NCI-H1436 treated with DMSO at 0.1 percent for 48 hours (cell line): ENCODE measurements at places on chromosomes 13 and 19.
A peak's percentile ranks its signal among the peaks of the same experiment; 100 is the strongest.

DNA sequence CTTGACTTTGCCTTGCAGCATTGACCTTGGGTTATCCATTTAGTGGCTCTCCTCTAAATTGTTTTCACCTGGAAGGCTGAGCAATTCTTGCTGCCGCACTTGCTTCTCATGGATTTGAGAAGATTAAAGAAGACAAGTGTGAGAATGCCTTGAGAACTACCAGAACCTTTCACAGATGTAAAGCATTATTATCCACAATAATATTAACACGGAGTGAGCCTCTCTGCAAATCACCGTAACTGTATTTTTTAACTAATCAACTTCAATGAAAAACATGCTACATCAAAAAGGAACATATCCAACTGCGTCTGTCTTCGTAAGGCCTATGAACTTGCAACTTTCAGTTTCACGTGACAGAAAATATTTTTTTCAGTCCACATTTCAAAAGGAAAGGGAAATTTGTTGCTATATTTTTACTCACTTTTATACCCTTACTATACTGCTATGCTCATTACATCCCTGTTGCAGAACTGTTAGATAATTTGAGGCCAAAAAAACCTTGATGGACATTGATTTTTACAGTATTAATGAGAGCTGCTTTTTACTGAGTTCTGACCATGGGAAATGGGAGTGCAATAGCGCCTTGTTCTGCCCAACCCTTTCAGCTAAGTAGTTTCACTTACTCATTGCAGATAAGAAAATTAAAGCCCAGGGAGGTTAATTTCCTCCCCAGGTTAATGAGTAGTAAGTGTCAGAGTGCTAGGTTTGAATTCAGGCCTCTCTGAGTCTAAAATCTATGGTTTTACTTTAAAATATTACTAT is 93.8 kb upstream of the RAP2A start:
- DNase-seq, result no peak

DNA sequence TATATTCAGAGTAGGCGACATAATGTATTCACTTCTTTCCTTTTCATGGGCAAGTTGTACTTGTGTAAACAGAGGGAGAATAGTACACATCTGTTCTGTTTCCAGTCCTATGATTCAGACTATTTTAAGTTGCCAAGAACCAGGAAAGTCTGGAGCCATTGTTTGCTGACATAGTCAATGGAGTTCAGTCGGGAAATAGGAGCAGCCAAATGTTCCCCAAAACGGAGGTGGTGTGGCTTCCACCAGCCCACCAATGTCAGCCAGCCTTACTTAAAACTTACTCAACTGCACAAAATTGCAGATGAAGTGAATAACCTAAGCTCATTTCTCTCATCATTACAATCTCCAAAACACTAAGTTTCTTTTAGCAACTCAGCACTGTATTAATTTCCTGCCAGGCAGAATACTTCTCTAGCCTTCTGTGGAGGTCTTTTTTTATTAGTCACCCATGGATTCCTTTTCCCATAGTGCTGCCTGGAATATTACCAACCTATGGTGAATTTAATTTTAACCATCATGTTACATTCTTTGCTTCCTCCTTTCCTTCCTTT is 22.3 kb upstream of the CSNK1A1L start:
- DNase-seq, result no peak

DNA sequence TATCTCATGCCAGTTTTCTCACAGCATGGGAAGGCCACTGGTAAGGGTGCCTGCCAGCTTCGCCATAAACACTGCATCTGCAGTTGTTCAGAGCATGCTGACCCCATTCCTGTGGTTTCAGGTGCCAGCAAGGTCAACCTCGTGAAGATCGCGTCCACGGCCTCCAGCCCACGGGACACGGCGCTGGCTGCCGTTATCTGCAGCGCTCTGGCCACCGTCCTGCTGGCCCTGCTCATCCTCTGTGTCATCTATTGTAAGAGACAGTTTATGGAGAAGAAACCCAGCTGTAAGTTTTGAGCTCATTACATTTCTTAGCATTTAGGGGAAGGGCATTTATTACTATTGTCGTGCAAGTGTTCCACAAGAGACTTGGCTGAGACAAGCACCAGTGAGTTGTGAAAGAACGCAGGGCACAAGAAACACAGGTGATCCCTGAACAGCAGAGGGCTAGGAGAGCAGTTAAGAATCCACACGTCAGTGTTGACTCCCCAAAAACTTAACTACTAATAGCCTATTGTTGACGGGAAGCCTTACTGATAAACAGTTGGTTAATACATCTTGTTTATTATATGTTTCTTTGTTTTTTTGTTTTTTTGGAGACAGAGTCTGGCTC is 88.8 kb downstream of the TNFRSF19 start:
- no peak for DNase-seq

DNA sequence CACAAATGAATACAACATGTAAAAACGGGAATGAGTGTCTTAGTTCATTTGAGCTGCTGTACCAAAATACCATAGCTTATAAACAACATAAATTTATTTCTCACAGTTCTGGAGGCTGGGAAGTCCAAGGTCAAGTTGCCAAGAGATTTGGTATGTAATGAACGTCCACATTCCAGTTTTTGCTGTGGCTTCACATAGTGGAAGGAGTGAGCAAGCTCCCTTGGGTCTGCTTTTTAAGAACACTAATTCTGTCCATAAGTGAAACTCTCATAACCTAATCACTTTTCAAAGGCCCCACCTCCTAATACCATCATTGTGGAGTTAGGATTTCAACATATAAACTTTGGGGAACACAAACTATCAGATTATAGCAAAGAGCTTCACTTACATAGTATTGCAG is 1189.6 kb downstream of the PCDH9 start:
- no peak for DNase-seq

DNA sequence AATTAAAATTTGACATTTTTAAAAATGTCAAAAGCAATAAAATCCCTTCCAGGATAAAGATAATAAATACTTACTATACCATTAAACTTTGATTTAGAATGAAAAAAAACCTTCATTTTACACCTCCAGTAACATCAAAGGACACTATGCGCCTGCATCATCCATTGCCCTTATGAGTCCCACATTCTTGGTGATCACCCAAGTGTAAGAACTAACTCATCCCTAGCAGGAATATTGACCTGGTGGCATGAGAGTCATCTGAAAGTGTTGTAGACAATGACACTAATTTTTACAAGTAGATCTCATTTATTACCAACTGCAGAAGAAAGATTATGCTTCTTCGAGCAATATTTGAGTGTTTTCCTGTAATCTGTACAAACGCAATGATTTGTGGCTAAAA is 1128.9 kb downstream of the EFNB2 start:
- DNase-seq, result no peak

DNA sequence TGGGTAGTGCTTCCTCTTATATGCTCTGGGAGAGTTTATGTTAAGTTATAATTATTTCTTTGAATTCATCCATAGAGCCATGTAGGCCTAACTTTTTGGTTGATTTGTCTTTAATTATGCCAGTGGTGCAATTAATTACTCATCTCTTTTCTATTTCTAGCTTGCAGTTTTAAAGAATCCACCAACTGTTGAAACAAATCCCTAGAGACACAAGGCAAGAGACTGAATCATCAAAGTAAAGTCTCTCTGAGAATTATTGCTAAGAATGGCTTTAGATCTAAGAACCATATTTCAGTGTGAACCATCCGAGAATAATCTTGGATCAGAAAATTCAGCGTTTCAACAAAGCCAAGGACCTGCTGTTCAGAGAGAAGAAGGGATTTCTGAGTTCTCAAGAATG is 5.9 kb upstream of the ZNF551 start:
- DNase-seq, result no peak

DNA sequence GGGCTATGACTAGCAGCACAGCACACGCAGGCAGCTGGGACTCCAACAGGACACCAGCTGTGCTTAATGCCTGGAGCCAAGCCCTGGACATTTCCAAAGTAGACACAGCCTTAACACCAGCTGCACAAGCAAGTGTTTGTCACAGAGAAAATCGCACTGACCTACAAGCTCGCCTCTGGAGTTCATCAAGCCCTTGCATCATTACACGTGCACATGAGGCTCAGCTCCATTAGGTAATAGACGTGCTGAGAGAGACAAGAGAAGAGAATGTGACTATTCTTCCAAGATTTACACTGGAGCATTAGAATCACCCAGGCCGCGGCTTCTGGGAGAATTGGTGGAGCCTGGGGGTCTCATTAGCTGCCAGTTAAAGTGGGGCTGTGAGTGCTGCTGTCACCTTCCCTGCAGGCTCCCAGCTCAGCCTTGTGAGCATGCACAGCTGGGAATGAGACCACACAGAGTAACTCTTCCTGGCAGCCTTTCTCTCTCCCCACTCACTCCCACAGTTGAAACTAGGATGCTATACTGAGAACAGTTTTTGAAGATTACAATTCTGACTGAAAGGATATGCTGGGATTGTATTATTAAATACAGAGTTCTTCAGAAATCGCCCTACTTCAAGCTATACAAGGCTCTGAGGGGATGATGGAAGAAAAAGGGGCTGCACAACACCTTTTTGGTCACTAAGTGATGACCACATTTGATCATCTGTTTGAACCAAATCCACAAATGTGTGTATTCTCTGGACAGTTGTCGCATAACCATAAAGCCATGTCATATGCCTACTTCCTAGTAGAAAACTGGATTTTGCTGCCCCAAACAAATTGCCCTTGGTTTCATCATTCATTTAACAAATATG is 10.5 kb downstream of the STOML3 start:
- no peak for DNase-seq

DNA sequence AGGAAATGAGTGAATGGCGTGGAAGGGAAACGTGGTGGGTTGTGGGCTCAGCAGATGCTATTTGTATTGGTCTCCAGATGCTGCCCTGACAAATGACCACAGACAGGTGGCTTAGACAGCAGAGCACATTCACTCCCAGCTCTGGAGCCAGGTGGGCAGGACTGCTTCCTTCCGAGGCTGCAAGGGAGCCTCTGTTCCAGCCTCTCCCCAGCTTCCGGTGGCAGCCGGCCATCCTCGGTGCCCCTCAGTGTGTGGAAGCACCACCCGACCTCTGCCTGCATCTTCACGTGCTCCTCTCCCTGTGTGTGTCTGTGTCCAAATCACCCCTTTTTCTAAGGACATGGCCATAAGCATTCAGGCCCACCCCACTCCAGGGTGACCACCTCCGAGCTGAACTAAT is 105.1 kb downstream of the SOX1 start:
- DNase-seq, result no peak

DNA sequence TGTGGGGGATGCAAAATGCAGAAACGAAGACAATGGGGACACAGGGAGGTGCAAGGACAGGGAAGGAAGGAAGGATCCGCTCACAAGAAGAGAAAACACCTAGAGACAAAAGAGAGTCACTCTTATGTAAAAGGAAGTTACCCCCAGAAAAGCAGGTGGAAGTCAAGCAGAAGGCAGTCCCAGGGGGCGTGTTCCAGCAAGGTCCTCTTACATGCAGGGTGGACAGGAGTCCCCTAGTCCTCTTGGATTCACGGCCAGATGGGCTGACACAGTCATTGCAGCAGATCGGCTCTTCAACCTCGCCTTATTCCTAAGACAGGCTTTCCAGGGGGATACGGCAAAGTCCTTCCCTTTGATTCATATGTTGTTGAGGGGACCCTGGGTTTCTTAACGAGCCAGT is 83.9 kb upstream of the SPATA13 start:
- no peak for DNase-seq

DNA sequence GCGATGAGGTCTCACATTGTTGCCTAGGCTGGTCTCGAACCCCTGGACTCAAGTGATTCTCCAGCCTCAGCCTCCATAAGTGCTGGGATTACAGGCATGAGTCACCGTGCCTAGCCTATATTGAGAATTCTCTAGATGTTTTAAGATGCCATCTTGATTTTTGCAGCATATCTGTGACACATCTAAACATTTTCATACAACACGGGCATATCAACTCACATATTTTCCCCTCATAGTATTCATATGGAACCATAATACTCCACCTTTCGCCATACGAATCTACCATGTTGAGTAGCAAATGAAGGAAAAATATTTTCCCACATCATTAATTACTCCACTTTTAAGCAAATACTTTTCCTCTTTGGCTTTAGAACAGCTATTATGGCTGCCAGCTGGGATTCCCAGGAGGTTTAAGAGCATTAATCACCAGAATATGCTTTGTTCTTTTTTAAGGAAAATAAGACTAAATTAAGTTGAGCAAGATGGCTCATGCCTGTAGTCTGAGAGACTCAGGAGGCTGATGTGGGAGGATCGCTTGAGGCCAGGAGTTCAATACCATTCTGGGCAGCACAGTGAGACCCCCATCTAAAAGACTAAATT is 56.9 kb upstream of the GTF2F2 start:
- no peak for DNase-seq

GRCh38 chr13:101289764-101290163 is 126.5 kb downstream of the NALCN start:
- DNase-seq, result peak; percentile 76

DNA sequence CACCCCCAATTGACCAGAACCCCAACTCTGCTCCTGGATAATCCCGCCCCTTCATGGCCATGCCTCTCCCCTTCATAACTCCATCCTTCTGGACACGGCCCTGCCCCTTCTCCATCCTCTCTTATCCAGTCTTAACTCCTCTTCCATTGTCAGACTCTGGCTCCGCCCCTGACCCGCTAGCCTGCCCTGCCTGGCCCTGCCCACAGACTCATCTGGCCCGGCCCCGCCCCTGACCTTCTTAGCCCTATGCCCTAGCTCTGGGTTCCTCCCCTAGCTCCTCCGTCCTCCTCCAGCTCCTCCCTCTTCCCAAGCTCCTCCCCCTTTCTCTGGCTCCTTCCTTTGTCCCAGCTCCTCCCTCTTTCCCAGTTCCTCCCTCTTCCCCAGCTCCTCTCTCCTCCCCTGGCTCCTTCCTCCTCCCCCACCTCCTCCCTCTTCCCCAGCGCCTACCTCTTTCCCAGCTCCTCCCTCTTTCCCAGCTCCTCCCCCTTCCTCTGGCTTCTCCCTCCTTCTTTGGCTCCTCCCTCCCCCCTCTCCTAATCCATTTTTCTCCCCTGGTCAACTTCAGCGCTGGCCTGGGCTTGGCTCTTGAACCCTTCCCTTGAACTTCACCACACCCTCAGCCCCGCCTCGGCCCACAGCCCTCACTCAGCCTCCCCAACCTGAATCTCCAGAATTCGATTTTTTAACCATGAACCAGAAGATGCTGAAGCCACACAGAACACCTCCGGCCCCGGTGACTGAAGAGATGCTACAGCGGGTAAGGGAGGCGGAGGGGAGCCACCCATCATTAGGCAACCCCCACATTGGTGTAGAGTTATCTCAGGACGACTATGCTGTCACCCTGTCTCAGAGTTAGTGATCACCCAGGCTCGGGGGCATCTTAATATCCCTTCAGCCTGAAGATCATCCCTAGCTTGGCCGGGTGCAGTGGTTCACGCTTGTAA is 9.2 kb upstream of the ZNF358 start:
- DNase-seq, result peak; percentile 81

DNA sequence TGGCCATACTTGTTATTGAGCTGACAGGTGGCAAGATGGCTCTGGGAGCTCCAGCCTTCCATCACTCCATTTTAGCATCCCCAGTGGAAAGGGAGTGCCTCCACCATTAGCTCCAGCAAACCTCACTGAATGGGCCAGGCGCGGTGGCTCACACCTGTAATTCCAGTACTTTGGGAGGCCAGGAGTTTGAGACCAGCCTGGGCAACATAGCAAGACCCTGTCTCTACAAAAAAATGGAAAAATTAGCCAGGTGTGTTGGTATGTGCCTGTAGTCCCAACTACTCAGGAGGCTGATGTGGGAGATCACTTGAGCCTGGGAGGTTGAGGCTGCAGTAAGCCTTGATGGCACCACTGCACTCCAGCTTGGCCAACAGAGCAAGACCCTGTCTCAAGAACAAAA is 86.2 kb downstream of the MAP4K1 start:
- no peak for DNase-seq
